ENCODE measurements at places on chromosomes 4 and X.
A peak's percentile ranks its signal among the peaks of the same experiment; 100 is the strongest.

GRCh38 chr4:169159624-169160171, 111.1 kb downstream of the SH3RF1 start:
- no peak for DNase-seq

- no peak for DNase-seq
These were observed 3.5 kb downstream of the ZAR1 start for GRCh38 chr4:48493452-48494100.

DNA sequence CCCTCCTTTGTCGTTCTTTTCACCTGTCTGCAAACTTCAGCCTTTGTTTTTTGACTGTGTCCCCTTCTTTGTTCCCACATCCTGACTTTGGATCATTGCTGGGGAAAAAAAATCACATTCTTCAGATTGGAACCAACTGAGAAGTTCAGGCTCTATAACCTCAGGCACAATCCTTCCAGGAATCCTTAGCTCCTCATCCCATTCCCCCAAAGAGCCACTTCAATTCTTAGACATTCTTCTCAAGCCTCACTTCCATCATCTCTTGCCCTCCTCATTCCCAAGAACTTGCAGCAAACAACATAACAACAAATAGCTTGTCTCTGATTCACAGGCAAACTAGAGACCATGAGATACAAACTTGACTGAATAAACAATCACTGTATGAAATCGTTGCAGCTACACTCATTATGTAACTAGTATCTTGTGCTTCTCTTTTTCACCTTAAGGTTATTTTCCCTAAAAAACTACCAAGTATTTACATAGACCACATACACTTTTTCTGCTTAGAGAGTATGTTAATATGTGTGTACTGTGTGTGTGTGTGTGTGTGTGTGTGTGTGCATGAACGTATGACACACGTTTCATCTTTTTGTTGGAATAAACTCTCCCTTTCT, 26.4 kb upstream of the PGM2 start:
- DNase-seq: no peak

DNA sequence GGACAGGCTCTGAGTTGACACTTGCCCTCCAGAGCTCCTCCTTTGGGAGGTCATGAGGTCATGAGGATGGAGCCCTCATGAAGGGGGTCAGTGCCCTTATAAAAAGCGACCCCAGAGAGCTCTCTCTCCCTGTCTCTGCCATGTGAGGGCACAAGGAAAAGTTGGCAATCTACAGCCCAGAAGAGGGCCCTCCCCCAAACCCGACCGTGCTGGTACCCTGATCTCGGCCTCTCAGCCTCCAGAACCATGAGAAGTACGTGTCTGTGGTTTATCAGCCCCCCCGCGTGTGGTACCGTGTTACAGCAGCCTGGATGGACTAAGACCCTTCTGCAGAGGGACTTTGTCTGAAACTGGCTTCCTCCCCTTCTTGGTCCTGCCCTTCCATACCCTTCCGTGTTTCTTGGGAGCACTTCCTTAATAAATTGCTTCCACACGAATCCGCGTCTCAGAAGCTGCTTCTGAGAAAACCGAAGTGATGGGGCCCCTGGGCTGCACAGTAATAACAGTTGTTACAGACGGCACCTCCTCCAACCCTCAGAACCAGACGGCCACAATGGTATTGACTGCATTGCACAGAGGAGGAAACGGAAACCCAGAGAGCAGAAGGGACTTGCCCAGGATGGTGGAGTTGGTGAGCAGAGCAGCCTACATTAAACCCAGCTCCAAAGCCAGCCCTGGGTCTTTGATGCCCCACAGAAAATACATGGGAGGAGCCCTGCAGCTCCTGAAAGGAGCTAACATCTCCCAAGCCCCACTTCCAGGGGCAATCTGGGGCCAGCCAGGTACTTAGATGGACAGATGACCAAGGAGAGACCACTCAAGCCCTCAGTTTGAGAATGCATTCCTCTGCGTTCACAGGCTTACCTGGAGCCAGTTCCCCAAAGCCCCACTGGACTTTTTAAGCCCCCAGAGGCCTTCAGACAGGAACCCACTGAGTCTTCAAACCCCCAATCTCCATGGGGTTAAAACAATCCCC, 242.7 kb downstream of the BCOR start:
- peak; percentile 70 for DNase-seq

DNA sequence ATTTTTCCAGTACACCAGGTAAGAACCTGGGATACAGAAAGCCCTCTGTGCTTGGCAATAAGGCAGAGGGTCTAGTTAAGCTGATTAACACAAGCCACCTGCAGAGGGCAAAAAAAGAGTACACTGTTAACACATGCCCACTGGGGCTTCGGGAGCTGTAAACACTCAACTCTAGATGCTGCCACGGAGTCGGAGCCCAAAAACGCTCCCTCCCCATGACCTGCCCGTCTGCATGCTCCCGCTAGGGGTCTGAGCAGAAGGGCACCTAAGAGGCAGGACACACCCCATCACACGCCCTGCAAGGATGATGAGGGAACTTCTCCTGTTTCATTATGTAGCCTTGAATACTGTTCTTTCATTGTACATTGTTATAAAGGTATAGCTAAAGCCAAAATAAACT, 715.6 kb upstream of the AADAT start:
- DNase-seq: no peak

DNA sequence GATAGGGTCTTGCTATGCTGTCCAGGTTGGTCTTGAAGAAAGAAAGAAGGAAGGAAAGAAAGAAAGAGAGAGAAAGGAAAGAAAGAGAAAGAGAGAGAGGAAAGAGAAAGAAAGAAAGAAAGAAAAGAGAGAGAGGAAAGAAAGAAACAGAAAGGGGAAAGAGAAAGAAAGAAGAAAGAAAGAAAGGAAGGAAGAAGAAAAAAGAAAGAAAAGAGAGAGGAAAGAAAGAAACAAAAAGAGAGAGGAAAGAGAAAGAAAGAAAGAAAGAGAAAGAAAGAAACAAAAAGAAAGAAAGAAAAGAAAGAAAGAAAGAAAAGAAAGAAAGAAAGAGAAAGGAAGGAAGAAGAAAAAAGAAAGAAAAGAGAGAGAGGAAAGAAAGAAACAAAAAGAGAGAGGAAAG, 95.8 kb upstream of the SHOX start:
- no peak for DNase-seq

GRCh38 chr4:135124196-135124595, 922.6 kb upstream of the PABPC4L start:
- no peak for DNase-seq

DNA sequence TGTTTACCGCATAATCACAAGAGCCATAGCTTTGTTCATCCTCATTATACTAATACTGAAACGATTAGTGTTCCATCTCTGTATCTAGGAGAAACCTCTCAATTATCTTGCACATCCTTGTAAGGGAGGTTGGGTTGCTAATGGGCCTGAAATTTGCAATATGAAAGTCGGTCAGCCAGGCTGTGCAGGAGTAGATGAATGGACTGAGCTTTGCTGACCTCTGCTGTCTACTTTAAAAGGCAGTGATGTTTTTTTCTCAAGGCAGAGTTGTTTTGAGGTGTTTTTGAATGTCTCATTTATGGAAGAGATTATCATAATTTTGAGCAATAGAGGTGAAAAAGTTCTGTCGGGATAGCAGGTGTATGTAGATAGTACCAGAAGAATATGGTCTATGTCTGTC, 47.9 kb upstream of the LINC00632 start:
- DNase-seq: no peak

DNA sequence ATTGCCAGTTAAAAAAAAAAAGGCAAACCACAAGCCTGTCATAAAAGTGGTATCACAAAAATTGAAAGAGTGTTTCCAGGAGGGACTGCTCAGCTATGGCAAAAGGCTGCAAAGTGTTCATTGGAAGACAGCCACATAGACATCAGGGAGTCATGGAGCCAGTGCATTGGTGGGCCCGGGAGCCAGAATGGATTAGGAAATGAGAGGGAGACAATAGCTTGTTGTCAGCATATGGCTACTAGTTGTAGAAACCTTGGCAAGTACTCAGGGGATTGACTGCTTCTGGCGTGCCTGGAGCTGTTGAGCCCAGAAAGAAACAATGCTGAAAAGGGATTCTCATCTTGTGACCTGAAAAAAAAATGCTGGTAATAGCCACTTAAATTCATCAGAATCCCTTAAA, 5.0 kb downstream of the GAR1 start:
- DNase-seq: no peak

- no peak for DNase-seq
These were observed 5.0 kb upstream of the ADGRL3 start for GRCh38 chr4:61195101-61195500.

DNA sequence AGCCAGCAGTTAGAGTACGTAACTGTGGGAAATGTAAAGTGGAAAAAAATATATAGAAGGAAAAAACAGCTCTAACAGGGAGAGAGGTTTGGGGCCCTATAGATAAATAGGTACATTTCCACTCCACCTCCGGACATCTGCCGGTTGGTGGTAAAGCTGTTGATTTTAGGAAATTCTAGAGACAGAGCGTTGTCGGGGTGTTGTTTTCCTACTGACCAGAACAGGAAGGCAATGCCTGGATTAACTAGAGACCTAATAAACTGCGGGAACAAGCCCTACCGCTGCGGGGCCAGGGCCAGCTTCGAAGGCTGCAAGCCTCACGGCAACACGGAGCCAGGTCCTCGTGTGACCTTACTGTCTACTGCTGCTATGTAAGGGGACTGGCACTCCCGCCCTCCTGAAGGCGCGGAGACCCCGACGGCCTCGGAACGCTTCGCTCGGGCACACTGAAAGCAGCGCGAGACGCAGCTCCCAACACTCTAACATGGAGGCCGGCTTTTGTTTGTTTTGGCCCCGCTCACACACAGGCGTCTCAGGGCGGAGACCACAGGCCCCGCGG, 702 bp upstream of the CDKN2AIP start:
- no peak for DNase-seq

DNA sequence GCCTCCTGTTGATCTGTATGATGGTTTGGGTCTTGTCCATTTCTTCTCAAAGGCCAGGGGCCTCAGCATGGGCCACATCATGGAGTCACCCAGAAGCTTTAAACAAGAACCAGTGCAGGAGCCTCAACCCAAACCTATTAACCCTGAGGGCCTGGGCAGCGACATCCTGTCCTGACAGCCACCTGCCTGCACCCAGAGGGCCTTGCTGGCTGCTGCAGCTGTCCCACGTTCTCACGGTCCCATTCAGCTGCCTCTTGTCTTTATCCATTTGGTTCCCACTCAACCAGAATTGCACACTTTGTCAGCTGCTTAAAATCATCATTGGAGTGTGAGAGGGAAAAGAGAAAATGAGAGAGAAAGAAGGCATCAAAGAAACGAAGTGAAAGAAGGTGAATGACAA, 21.6 kb downstream of the C4orf50 start:
- DNase-seq: no peak

- no peak for DNase-seq
These were observed 58.3 kb downstream of the INTS12 start for GRCh38 chr4:105650190-105650589.

DNA sequence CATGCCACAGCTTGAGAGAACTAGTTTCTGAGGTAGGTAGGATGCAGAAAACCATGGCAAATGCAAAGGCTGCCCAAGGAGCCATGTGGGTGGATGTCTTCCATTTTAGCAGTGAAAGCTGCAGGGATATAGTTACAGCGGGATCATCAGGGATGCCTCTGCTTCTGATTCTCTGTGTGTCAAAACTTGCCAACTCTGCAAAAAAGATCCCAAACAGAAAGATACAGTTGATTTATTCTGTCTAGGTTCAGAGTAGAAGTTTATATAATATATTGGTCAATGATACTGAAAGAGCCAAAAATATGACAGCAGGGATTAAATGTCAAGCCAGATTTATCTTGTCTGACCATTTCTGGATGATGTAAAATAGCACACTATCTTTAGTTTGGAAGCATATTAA, 42.4 kb upstream of the SFRP2 start:
- DNase-seq: no peak

- DNase-seq: no peak
These were observed 94.9 kb downstream of the ARHGAP24 start for GRCh38 chr4:85569730-85570299.

- no peak for DNase-seq
These were observed 32.4 kb downstream of the MTHFD2L start for GRCh38 chr4:74190332-74190731.

GRCh38 chr4:6008092-6008551, 10.1 kb downstream of the C4orf50 start:
- DNase-seq: no peak

- DNase-seq: no peak
These were observed 76.1 kb downstream of the MID1IP1 start for GRCh38 chrX:38877366-38877765.

DNA sequence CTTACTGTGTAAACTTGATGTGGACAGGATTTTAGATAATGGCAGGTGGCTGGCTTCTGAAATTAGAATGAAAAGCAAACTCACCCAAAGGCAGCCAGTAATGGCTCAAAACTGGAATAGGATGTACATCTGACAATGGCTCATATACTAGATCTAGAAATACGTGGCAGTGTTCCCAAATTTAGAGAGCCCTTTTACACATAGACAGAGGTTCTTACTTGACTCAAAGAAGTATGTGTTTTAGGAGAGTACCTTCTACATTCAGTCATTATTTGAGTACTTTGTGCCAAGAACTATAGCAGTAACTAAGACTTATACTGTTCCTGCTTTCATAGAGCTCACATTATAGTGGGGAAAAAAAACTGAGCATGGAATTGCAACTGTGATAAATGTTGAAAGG, 48.0 kb downstream of the UBE2K start:
- no peak for DNase-seq

DNA sequence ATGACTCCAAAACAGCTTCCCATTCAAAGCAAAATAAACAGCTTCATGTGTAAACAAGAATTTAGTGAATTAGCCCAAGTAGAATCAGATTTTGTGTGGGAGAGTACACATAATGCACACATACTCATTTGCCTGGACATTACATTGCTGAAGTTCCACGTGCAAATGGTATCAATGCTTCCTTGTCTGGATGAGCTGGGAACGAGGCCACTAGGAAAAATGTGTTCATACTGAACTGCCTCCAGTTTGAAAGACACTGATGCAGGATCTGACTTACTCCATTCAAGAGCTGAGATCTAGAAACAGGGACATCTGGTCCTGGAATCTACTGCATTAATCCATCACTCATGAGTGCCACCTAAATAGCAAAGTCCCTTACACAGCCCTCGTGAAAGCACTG, 228.0 kb downstream of the APBB2 start:
- DNase-seq: no peak

GRCh38 chrX:41108463-41109205, 23.4 kb downstream of the USP9X start:
- no peak for DNase-seq

DNA sequence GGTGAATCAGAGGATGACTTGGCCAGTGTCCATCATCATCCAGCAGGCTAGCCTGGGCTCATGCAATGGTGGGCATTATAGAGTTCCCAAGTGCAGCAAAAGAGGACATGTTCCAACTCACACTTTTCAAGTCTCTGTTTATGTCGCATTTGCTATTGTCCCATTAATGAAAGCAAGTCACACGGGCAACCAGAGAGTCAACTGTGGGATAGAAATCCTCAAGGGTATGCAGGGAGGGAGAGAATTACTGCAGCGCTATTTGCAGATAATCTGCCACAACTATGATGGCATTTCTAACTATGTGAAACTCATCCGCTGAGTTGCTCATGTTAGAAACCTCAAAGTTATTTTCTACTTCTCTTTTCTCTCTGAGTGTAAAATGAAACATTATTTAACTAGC, 78.5 kb upstream of the TAB3 start:
- DNase-seq: no peak
